ENCODE measurements at places on chromosomes 4 and X. TPM values are rescaled to one million over a fixed set of nuclear protein-coding genes. Genes with fewer than 3 reads are reported as not detected.

RNF212 gene
- total RNA-seq: 1.6 TPM

PCDH18 gene
- total RNA-seq: not detected

STPG2 gene
- total RNA-seq: not detected

CHRNA9 gene
- 1.6 TPM for total RNA-seq

SMIM9 gene
- total RNA-seq: not detected

FGFR3 gene
- total RNA-seq: 2.3 TPM

AR gene
- 2.9 TPM for total RNA-seq

HPF1 gene
- 17.4 TPM for total RNA-seq

CENPE gene
- total RNA-seq: 6.8 TPM

CORIN gene
- total RNA-seq: not detected

ADH1C gene
- total RNA-seq: not detected

CT45A1 gene
- total RNA-seq: not detected

ERVMER34-1 gene
- total RNA-seq: 0.28 TPM

SPANXB1 gene
- total RNA-seq: 2.5 TPM

HOPX gene
- not detected for total RNA-seq

LNX1 gene
- not detected for total RNA-seq

CT45A3 gene
- not detected for total RNA-seq

AWAT2 gene
- not detected for total RNA-seq

HSD17B13 gene
- total RNA-seq: 0.07 TPM

NR3C2 gene
- not detected for total RNA-seq

MAGEA2B gene
- total RNA-seq: not detected

AMOT gene
- not detected for total RNA-seq

Data from A549 treated with ZK216348 at 1 μM for 4 hours (cell line).